ENCODE measurements at places on chromosomes 4 and X.

DNA sequence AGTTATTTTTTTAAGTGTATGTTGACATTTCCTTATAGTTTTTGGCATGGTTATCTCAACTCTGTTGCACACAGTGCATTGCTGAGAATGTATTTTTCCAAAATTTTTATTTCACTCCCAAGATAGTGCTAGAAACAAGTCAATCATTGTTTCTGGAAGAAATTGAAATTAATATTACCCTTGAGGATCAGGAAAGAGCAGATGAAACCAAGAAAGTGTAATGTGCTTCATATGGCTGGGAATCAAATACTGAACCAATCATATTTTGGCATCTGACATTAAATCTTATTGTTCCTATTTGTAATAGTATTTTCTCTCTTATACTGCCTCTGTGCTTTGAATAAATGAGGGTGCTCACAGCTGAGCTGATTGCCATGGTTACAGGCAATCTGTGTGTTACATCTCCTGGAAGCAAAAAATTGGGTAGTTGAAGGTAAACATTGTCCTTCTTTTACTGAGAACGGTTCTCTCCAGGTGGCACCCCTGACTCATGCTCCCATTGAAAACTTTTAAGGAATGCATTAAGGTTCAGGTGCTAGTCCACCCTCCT, 358.2 kb upstream of the NR3C2 start:
- no peak for DNase-seq

DNA sequence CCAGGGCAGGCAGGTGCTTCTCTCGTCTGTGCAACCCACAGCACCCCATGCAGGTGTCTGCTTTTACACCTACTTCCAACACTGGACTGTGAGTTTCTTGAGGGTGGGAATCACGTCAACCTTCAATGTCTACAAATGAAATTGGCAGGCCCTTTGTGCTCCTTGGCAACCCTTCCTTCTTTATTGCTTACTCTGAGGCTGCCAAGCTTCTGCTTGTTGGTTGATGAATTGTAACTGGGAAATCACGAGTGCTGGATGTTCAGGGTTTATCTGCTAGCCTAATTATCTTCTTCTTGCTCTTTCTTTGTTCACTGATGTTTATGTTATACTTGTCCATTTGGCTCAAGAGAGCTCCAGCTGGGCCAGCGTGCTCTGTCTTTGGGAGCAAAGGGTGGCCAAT, 2.5 kb upstream of the DGAT2L6 start:
- DNase-seq = peak; percentile 41

- peak; percentile 32 for DNase-seq
Measured at GRCh38 chr4:113893546-113893945, 85.9 kb downstream of the ARSJ start.

- no peak for DNase-seq
Measured at GRCh38 chr4:112144546-112145325, 518 bp upstream of the FAM241A start.

GRCh38 chr4:125527681-125528080, 212.9 kb downstream of the FAT4 start:
- DNase-seq = no peak

DNA sequence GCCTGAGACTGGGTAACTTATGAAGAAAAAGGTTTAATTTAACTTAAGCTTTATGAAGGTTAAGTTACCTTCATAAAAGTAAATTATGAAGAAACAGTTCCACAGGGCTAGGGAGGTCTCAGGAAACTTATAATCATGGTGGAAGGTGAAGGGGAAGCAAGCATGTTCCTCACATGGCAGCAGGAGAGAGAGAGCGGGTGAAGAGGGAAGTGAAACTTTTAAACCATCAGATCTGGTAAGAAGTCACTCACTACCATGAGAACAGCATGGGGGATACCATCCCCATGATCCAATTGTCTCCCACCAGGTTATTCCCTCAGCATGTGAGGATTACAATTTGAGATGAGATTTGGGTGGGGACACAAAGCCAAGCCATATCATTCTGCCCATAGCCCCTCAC, 944.7 kb upstream of the NDST4 start:
- no peak for DNase-seq

DNA sequence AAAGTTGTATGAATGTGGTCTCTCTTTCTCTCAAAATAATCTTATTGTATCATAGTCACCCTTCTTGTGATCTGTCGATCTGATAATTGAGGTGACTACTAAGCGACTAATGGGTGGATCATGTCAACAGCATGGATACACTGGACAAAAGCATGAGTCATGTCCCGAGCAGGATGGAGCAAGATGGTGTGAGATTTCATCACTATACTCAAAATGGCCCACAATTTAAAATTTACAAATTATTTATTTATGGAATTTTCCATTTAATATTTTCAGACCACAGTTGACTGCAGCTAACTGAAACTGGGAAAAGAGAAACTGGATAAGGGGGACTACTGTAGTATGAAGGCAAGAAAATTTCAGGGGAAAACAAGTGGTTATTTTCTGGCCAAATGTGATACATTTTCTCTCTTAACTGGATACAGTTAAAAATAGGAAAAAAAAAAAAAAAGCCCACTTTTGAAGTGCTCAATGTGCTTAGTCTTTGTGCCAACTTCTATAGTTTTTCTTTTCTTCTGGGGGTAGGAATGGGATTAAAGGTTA, 25.3 kb downstream of the FAM241A start:
- peak; percentile 92 for DNase-seq
